ENCODE measurements at places on chromosomes 4 and X.

DNA sequence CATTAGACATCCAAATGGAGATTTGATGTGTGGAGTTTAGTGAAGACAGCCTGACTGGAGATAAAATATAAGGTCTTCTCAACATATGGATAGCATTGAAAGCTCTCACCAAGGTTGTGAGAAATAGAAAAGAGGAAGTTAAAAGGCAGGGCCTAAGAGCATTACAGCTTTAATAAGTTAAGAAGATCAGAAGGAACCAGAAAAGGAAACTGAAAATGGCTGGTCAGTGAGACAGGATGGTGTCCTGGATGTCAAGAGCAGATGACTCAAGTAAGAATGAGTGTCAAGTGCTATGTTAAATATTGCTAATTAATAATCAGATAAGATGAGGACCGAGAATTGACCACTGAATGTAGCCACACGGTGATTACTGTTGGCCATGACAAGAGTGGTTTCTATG, 642.9 kb downstream of the STPG2 start:
- DNase-seq: no peak

DNA sequence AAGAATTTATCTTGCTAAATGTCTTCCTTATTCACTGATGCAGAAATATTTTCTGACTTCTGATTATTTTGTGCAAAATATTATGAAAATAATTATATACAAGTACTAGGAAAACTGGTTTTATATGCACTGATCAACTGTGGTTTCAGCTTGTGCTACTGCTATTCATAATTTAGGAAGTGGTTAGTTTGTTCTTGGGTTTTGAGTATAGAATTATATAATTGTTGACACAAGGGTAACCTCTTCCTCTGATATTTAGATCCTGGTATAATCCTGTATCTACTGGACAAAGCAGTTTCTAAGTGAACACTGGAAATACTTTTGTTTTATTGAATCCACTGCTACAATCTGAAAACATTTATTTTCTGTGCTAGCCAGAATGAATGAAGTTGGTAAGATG, 182.8 kb downstream of the PDGFC start:
- no peak for DNase-seq

GRCh38 chrX:31570658-31571057, 498.8 kb upstream of the FTHL17 start:
- no peak for DNase-seq

DNA sequence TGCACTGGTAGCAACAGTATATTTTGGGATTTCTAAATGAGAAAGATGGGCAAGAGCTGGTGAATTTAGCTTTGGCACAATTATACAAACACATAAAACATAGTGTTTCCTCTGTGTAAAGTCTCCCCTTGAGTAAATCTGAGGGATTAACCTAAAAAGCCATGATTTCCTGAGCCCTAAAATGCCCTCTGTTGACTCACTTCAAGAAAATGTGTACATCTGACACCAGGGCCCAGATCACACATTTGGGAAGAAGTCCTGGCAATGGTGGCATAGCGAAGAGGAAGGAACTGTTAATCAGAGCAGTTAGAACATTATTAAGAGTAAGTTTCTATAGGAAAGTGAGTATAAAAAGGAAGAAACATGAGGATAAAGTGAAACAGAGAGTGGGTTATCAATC, 338.5 kb downstream of the SPOCK3 start:
- DNase-seq: no peak

DNA sequence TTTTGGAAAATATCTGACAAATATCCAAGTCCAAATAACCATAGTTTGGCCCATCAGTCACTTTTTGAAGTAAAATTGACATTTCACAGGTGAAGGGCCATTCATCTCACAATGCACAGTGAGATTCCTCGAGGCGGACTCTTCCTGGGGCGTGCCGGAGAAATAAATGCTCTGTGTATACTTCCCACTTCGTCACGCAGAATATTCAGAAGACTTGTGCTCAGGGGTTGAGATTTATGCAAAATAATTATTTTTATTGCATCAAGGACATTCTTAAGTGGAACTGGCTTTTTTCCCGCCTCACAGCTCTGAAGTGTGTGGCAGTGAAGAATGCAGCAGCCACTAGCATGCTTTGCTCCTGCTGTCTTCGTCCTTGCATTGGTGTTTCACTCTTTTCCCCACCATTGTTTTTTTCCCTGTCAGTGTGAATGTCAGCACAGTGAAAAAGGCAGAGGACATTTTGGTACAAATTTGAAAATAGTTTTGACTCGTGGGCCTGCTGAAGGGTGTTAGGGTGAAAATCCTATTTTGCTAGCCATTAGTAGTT, 70.6 kb downstream of the FAM193A start:
- no peak for DNase-seq

- no peak for DNase-seq
These were observed 90.6 kb downstream of the ZNF518B start for GRCh38 chr4:10366628-10367027.

- DNase-seq: no peak
These were observed 52.7 kb upstream of the ZCCHC13 start for GRCh38 chrX:74251006-74251930.

GRCh38 chrX:53235566-53235965, 10.6 kb upstream of the KDM5C start:
- DNase-seq: no peak

- DNase-seq: peak; percentile 81
These were observed 862 bp upstream of the INPP4B start for GRCh38 chr4:142846729-142847596.

DNA sequence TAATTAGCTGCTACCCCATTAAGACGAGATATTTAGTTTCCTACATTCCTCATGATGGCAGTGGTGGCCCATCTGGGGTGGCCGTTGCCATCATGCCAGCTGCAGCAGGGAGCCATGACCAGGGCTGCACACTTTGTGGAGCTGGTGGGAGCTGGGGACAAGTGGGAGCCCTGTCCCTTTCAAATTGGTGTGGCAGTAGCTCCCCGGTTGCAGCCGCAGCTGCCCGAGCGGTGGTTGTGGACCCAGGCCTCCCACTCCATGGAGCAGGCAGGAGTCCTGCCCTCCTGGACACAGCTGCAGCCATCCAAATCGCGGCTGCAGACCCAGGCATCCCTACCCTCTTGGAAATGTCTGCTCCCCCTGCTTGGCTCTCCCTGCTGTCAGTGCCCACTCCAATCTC, 9.3 kb upstream of the SYTL5 start:
- DNase-seq: no peak

DNA sequence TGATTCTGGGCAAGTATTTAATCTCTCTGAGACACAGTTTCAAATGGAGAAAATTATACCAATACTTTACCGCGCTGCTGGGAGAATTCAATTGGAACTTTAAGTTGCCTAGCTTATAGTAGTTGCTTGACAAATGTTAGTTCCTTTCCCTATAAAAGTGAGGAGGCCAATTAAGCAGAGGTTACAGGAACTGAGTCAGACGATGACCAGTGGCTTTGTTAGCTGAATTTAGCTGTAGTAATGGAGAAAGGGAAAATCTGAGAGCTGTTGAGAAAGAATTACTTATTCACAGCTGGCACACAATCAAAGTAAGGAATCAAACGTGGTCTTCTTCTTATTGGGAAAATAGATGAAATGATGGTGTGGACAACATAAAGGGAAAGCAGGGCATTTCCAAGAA, 29.6 kb downstream of the SMARCA1 start:
- DNase-seq: no peak

DNA sequence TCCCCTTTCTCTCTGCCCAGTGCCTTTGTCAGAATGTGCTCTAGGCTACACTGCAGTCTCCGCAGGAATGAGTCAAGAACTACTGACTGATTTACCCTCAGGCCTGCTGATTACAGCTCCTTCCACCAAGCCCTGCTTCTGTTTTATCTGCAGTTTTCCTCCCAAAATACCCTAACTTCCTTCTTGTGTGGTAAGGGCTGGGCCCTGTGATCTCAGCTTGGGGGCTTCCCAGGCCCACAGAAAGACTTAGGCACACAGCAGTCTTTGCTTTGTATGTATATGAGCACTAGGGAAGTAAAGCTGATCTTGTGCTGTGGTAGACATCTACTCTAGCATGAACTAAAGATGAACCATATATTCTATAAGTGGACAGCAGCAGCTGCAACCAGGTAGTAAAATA, 18.8 kb downstream of the PAK3 start:
- DNase-seq: no peak

GRCh38 chrX:11341274-11342201, 48.3 kb downstream of the AMELX start:
- DNase-seq: peak; percentile 5

DNA sequence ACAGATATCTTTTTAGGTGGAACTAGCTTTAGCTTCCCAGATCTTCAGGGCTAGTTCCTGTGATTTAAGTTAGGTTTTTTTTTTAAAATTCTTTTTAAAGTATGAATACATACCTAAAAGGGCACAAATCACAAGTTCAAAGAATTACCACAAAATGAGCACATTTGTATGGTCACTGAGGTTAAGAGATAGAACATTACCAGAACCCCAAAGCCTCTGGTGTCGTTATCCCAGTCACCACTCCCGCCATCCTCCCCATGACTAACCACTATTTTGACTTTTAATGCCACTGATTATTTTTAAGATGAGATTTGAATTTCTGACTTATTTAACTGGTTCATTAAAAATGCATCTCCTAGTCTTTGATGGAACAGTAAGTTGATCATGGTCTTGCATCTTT, 5.4 kb downstream of the PGK1 start:
- DNase-seq: no peak

DNA sequence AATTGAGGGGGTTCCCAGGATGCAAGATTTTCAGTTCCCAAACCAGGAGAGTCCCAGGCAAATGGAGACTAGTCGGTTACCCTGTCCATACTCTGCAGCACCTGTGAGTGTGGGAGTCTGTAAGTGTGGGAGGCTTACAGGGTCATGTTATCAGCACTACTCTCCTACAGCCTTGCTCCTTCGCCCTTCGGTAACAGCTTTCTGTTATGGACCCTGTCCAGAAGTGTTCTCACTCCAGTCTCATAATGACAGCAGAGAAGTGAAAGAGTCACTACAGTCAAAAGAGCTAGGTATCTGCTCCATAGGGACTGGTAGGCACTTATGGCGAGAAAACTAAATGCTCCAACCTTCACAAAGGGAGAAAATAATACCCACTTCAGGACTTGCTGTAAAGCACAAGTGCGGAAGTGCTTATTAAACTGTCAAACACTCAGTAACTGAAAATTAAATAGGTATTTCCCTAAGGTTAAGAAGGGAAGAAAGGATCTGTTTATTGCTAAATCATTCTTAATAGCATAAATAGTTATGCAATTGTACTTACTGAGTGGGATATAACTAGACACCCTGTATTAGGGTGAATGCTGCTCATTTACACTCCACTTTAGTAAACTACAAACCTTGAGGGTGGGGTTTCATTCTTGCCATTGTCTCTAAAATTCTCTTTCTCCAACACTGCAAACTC, 2.7 kb upstream of the ADH7 start:
- DNase-seq: no peak

DNA sequence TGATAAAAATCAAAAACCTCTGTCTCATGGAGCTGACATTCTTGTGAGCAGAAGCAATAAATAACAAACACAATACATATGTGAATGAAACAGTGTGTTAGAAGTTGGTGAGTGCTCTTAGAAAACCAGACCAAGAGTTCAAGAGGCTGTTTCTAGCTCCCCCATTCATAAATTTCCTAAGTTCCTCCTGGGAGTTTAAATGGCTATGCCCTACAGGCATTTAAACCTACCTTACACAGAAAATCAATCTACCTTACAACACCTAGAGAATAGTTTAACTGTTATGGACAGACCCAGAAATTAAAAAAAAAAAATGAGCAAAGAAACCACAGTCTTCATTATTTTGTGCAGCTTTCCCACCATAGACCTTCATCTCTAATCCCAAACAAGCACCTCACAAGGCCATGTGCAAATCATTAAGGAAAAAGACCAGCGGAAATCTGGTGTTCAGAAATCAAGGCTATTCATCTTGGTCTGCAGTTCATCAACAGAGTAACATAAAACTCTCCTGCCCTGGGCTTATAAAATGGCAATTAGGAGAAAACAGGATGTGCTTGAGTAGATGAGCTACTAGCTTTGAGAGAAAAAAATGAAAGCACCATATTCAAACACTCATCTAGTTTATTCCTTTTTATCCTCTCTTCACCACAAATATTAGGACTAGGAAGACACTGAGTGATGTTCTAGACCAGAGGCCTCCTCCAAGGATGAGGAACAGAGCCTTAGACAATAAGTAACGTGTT, 147.2 kb downstream of the SHROOM3 start:
- DNase-seq: no peak

DNA sequence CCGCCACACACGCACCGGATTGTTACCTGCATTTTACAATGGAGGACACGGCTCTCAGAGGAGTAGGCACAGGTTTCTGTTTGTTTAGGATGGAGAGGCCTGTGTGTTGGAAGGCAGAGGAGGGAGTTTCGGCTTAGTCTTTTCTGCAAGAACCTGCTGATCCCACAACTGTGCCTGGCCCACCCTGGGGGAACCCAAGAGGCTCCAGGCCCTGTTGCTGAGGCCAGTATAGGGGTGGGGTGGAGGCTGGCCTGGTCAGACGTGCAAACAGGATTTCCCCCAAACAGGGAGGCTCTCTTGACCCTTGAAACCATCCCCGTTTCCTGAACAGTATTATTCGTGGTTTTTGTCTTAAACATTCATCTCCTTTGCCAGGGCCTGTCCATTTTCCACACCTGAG, 772 bp upstream of the SLC49A3 start:
- no peak for DNase-seq

DNA sequence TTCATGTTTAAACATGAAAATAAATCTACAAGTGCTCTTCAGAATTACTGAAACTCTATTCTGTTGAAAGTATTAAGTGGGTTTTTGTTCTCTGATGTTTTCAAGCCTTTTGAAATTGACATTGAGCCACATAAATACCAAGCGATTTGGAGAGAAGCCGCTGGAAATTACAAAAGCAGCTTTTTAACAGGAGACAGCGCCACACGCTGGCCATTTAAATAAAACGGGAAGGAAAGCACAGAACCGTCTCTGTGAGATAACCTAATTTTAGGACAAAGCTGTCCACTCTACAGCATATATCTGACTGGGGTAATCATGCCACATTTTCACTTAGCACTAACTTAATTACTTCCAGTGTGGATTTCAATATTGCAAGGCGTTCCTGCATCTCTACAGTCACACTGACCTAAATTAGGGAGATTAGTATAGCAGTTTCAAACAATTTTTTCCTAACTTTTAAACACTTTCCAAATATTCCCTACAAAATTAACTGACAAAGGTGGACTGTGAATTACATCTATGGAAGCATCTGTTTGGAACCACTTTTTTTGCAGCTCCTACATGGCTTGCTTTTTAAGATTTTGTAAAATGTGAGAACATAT, 6.8 kb upstream of the ANOS1 start:
- DNase-seq: peak; percentile 29

DNA sequence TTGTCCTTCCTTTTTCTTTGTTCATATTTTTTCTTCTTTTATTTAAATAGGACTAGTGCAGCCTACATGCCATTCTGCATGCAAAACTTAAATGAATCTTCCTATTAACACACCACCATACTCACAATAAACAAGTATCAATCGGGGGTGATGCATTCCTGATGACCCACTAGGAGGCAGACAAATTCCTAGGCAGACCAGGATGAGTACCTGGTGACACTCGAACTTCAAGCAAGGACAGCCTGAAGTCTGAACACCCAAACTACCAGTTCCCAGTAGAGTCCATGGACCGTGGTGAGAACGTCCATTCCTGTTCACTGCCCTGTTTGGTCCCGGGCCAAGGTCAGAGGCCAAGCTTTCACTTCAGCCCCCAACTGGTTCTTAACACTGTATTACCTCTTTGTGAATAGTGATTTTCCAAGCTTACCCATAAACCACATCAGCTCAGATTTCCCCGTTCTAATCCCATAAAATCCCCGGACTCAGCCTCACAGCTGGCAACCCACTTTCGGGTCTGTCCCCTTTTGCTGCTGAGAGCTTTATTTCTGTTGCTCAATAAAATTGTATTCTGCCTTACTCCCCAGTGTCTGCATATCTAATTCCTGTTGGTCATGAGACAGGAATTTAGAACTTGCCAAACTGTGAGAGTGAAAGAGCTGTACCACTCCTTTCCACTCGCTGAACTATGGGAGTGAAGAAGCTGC, 1286.6 kb downstream of the FSTL5 start:
- DNase-seq: no peak

All from stimulated activated CD4-positive, alpha-beta T cell treated with anti-CD3 and anti-CD28 coated beads, Interleukin-15, amount 100 ng/mL, for 24 hours (primary cell).